ENCODE measurements at places on chromosomes 2 and 18.
A peak's percentile ranks its signal among the peaks of the same experiment; 100 is the strongest.

DNA sequence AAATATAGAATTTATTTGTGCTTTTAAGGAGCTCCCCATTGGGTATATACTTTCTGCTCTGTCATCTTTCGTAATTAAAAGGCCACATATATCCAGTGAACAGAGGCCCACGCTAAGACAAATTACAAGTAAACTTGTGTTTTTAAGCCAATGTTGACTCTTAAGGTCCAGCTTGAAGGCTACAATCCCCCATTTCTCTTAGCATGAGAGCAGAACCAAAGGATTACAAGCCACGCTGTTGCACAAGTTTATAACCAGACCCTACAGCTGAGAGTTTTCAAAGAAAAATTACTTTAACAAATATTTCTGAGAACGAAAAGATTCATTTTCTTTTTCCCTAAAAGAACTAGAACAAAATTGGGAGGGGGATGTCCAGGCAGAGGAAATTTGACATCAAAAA, 471.0 kb downstream of the TXNL1 start:
- no peak for DNase-seq

DNA sequence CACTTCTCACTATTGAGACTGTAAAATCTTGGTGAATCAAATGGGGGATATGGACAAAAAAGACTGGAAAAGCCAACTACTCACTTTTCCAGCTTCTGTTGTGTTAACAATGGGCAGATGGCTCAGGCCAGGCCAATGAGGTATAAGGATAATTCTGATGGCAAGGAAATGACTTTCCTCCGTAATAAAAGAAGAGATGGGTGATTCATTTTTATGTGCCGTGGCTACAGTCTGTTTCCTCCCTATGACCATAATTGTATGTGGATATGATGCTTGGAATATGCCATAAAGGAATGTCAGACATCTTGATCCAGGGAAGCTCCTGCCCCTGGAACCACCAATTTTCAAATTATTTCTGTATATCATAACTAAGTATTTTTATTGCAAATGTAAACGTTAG, 406.8 kb downstream of the CCDC85A start:
- peak; percentile 51 for DNase-seq

GRCh38 chr2:51505533-51505932, 473.6 kb upstream of the NRXN1 start:
- no peak for DNase-seq

DNA sequence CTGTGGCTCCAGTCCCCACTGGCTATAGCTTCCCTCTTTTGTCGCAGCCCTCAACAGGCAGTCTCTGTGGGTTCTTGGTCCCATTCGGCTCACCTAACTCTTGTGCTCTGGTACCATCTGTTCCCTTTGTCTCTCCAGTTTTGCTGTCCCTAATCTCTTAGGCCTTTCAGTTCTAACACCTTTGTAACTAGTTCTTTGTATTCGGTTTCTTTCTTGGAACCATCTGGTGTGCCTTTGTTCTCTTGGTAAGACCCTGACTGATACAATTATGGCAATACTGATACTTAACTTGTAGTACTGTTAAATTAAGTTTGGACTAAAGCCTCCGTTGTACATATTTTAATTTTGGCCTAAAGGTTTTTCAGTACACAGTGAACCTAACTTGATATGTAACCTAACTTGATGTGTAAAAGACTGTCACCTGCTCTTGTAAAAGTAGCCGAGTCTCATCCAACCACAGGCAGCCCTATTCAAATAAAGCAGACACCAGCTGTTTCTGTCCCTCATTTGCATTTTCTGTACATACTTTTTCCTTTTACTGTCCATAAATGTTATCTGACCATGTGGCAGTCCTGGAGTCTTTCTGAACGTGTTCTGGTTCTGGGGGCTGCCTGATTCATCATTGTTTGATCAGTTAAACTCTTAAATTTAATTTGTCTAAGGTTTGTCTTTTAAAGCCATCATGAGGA, 4.8 kb upstream of the MRPL44 start:
- DNase-seq: no peak

- no peak for DNase-seq
These were observed 174.9 kb downstream of the ASB1 start for GRCh38 chr2:238601433-238602222.

DNA sequence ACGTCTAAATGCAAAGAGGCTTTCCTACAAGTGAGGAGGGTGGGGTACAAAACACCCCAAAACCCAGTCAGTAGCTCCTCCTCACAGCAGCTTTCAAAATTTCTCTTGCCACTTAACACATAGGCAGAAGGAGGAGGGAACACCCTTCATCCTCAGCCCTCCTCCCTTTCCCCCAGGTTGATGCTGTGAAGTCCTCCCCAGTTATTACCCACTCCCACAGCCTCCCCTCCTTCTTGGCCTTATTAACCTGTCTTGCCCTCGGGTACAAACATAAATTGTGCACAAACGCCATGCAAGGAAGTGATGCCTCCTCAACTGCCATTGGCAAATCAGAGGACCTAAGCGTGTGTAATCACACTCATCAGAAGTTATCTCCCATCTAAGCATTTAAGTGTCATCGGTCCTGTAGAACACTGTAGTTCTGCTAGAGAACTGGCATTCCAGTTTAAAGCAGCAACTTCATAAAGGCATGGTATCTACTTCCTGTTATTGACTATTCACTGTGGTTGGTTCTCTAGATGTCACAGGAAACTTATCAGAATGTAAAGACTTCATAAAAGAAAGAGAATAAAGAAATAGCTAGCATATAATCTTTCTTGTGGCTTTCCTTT, at the start of gene DSC1:
TSS of gene DSC1 (minus strand) at position 32 of the 611 bp plus-strand sequence. CDS start 262 bp downstream, outside the sequence.
- no peak for DNase-seq

- no peak for DNase-seq
These were observed 125.8 kb downstream of the GALNT14 start for GRCh38 chr2:31012406-31012805.

Measured in kidney capillary endothelial cell (primary cell).